Left ventricle myocardium inferior (tissue), 1 donor: ENCODE measurements at places on chromosomes 1 and 21.
A peak's percentile ranks its signal among the peaks of the same experiment; 100 is the strongest.

DNA sequence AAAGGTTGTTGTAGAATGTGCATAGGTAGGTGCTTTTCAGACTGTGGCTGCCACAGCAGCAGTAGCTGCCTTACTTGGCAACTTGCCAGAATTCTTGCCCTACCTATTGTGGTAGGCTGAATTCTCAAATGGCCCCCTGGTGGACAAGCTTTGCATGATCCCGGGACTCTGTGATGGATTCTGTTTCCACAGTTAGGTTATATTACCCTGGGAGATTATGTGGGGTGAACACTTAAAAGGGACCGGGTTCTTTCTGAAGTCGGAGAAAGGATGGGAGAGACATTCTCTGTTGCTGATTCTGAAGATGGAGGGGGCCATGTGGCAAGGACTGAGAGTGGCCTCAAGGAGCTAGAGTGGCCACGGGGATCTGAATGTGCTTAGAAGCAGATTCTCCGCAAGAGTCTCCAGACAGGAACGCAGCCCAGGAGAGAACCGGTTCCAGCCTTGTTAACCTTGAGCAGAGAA is 32.1 kb upstream of the KCNE1 start:
- DNase-seq: peak; percentile 36

- no peak for DNase-seq
These were observed 74.4 kb upstream of the TIAM1 start for GRCh38 chr21:31418377-31419001.

DNA sequence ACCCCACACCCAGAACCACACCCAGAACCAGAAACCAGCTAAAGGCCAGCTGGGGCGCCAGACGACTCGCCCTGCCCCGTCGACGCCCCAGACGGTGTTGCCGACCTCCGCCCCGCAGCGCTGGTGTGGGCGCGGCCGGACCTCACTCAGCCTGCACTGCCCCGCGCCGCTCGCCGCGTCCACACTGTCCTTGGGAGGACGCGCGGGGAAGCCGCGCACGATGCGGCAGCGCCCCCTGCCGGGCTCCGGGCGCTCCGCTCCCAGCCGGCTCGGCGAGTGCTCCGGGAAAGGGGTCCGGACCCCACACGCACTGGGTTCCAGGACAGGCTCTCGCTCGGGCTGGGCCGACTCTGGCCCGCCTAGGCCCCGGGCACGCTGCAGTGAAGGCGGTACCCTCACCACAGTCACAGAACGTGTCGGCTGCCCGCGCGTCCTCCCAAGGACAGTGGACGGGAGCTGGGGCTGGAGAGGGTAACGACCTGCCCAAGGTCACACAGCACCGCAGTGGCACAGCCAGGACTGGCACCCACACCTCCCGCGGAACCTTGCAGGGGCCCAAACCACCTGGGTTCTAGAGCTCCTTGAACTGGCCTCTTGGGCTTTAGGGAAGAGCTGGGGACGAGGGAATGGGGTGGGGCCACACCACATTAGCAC is 90.2 kb downstream of the DMRTA2 start:
- DNase-seq: peak; percentile 59

DNA sequence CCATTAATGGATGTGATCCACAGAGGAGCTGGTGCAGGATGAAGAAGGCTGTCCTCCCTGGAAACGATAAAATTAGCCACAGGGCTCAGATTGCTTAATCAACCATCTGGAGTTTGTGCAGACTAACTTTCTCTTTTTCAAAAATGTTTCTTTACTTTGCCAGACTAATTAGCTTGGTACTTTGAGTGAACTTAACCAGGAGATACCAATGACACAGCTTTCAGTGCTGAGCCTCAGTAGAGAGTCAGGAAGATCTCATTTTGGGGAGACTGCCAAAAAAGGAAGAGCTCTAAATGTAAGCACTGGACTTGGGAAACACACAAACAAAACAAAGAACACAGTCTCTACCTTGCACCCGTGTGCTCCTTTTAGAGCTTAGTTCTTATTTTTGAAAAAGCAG is 248.1 kb upstream of the DEPDC1 start:
- DNase-seq: no peak

- DNase-seq: no peak
These were observed 27.8 kb upstream of the GPR153 start for GRCh38 chr1:6288665-6289064.

- DNase-seq: peak; percentile 44
These were observed 35.5 kb downstream of the MAN1C1 start for GRCh38 chr1:25651824-25652741.

GRCh38 chr1:102120910-102121309 is 124.2 kb upstream of the OLFM3 start:
- DNase-seq: no peak

GRCh38 chr1:218164930-218165700 is 120.0 kb upstream of the RRP15 start:
- peak; percentile 38 for DNase-seq

- DNase-seq: no peak
These were observed 74.2 kb downstream of the KIRREL1 start for GRCh38 chr1:158067662-158068061.
